ENCODE measurements at places on chromosomes 5 and 9.
A peak's percentile ranks its signal among the peaks of the same experiment; 100 is the strongest.

DNA sequence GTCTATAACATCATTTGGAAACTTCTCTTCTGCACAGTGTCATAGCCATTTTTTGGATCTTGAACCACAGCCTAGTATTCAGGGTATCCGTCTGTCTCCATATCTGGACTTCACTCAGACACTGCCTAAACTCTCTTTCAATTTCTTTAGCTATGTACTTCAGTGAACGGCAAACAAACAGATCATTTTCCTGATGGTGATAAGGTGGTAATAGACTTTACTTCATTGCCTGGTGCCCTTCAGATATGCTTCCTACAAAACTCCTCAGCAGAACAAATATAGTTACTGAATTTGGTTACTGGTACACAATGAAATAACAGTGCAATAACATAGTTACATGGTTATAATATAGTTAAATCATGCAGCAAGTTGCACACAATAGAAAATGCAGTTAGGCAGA, 348.2 kb downstream of the ZSWIM6 start:
- no peak for DNase-seq

DNA sequence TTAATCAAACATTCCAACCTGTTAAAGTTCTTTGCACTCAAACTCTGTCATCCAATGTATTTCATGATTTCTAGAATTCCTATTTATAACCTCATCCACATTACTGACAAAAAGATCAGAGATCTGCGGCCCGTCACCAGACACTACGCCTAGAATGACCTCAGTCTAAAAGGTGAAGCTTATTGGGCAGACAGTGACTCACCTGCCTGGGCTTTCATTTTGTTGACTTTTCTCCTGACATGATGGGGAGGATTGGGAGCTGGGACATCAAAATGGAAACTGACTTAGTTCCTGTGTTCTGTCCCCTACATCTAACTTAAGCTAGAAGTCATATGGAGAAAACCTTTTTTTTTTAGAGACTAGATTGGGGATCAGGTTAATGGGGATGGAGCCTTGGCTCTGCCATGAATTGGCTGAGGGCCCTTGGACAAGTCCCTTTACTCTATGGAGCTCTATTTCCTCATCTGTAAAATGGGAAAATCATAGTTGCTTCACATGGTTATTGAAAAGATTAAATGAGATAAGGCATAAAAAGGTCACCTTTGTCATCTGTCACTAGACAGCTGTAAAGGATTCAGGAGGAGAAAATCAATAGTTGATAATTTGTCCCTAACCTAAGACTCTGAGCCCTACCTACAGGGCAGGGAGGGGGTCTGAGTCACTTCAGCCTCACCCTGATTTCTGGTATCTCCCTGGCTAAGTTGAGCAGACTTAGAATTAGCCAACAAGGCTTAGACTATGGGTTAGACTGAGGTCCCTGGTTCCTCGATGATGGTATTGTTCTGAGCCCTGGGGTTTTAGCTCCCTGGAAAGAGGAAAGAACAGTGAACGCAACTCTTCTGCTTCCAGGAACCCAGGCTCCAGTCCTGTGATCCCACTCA, 224.8 kb upstream of the TBC1D2 start:
- peak; percentile 47 for DNase-seq

DNA sequence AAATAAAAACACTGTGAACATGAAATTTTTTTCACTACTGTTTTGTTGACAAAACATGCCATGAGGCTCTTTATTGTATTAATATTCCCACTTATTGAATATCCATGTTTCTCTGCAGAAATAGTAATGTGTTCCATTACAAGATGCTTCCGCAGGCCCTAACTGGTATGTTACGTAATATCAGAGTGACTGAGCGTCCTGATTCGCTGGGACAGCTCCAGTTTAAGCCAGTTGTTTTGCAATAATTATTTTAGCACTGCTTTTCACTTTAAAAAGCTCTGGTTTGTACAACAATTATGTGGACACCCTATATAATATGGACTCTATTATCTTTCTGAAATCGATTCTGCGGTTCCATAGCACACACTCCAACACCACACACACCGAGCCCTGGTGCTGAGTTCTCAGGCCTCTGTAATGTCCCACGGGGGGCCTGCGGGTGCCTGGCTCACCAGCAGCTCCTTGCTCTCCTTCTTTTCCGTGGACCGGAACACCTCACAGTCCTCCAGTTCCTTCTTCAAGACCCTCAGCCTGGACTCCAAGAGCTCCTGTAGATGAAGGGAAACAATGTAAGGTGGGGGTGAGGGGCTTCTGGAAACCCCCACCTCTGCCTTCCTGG, 1.8 kb downstream of the TRIM7 start:
- DNase-seq, result peak; percentile 76

GRCh38 chr5:103271570-103272289, 13.2 kb downstream of the MACIR start:
- peak; percentile 34 for DNase-seq

- DNase-seq, result peak; percentile 88
These were observed 31.3 kb downstream of the ADAMTS2 start for GRCh38 chr5:179313849-179314521.

Measured in iris pigment epithelial cell (primary cell).